Stimulated activated naive B cell treated with anti-CD40 and anti-IgM and Interleukin-4, amounts not matched to agents 10 μg/mL and 1 μg/mL and 100 μg/mL, for 72 hours (primary cell): ENCODE measurements at places on chromosomes 12 and 14.

DNA sequence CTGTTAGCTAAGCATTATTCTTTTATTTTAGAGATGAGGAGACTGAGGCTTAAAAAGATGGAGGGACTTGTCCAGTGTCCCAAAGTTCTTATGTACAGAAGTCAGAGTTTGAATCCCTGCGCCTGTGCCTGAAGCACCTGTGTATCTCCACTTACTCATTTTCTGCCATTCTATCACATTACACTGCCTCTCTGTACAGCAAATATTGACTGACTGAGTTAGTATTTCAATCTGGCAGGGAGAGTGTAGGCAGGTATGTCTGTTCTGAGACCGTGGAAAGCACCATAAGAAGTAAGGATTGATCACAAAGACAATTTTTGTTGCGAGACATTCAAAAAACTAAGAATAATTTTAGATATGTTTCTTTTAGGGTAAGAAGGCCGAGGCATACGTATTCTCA is 162.7 kb downstream of the KITLG start:
- H3K36me3 ChIP-seq, result no peaks in the 10 kb centered on the region
- no peak for DNase-seq
- no peak overlapping the region for H3K27ac ChIP-seq
- H3K4me3 ChIP-seq, result no peak overlapping the region

- no peak overlapping the region for H3K4me3 ChIP-seq
- H3K27ac ChIP-seq, result no peak overlapping the region
- DNase-seq, result no peak
- H3K27me3 ChIP-seq, result no peaks in the 10 kb centered on the region
- no peaks in the 10 kb centered on the region for H3K36me3 ChIP-seq
Measured at GRCh38 chr12:24696800-24697199, 252.1 kb downstream of the BCAT1 start.

GRCh38 chr14:101220921-101221510 is 317.5 kb upstream of the RTL1 start:
- no peak overlapping the region for H3K4me3 ChIP-seq
- H3K4me1 ChIP-seq, result peaks cover 9% of the 10 kb centered on the region
- no peak for DNase-seq
- H3K36me3 ChIP-seq, result no peaks in the 10 kb centered on the region
- H3K27me3 ChIP-seq, result peaks cover 8% of the 10 kb centered on the region

DNA sequence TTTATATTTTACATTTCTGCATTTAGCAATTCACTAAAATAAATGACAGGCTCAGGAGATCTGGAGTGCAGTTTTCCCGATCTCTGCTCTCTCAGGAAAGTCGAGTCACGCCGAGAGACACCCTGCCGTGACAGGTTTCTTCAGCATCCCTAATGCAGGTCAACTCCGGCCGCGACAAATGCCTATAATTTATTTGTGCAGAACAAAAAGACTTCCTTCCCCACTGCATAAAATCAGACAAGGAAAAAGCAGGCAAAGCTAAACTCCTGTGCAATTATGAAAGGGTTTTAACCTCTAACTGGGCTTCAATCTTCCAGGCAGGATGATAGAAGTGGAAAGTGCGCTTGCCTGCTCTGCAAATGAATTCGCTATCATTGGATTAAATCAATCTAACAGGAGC is 28.1 kb downstream of the SPRING1 start:
- no peak overlapping the region for H3K27ac ChIP-seq
- no peak overlapping the region for H3K4me3 ChIP-seq
- peaks cover 20% of the 10 kb centered on the region for H3K4me1 ChIP-seq

- H3K36me3 ChIP-seq, result no peaks in the 10 kb centered on the region
- no peak overlapping the region for H3K4me3 ChIP-seq
Measured at GRCh38 chr12:81866081-81866480, 106.9 kb upstream of the PPFIA2 start.

- H3K36me3 ChIP-seq, result peaks cover 58% of the 10 kb centered on the region
- no peaks in the 10 kb centered on the region for H3K27me3 ChIP-seq
- H3K27ac ChIP-seq, result peak overlapping the region; percentile 76
- H3K4me3 ChIP-seq, result peak overlapping the region; percentile 36
- H3K4me1 ChIP-seq, result peaks cover 78% of the 10 kb centered on the region
- no peak for DNase-seq
Measured at GRCh38 chr12:62292761-62293344, 32.6 kb downstream of the USP15 start.

DNA sequence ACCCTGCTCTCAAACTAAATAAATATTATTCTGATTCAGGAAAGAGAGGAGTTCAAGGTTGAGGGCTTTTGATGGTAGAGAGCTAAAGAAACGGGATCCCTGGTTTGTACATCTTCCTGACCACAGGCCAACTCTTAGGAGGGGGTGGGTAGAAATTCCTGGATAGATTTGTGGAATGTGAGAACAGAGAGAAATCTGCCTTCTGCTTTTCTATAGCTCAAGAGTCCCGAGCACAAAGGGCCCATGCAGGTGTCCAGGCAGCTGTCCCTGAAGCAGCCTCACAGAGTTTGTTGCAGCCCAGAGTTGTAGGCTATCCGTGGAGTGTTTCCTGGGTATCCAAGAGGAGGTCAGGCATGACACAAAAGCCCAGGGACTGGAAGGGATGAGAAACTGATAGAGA is 198.6 kb downstream of the BCAT1 start:
- no peak for DNase-seq
- peaks cover 41% of the 10 kb centered on the region for H3K4me1 ChIP-seq
- H3K36me3 ChIP-seq, result no peaks in the 10 kb centered on the region
- H3K4me3 ChIP-seq, result no peak overlapping the region

GRCh38 chr14:96727073-96727472 is 70.1 kb upstream of the VRK1 start:
- no peak for DNase-seq
- H3K4me1 ChIP-seq, result peaks cover 7% of the 10 kb centered on the region
- H3K4me3 ChIP-seq, result no peak overlapping the region
- H3K27ac ChIP-seq, result no peak overlapping the region
- no peaks in the 10 kb centered on the region for H3K36me3 ChIP-seq
- H3K27me3 ChIP-seq, result peaks cover 12% of the 10 kb centered on the region

GRCh38 chr12:107631715-107632114 is 53.9 kb upstream of the PWP1 start:
- H3K4me1 ChIP-seq, result no peaks in the 10 kb centered on the region
- H3K36me3 ChIP-seq, result no peaks in the 10 kb centered on the region
- H3K27me3 ChIP-seq, result no peaks in the 10 kb centered on the region
- no peak for DNase-seq

- H3K27ac ChIP-seq, result no peak overlapping the region
- no peak overlapping the region for H3K4me3 ChIP-seq
- DNase-seq, result no peak
- H3K27me3 ChIP-seq, result no peaks in the 10 kb centered on the region
Measured at GRCh38 chr12:47844264-47845019, 24.7 kb upstream of the HDAC7 start.

- no peaks in the 10 kb centered on the region for H3K4me1 ChIP-seq
- H3K27ac ChIP-seq, result no peak overlapping the region
- no peaks in the 10 kb centered on the region for H3K36me3 ChIP-seq
Measured at GRCh38 chr12:2633825-2634200, 161.0 kb upstream of the FKBP4 start.

DNA sequence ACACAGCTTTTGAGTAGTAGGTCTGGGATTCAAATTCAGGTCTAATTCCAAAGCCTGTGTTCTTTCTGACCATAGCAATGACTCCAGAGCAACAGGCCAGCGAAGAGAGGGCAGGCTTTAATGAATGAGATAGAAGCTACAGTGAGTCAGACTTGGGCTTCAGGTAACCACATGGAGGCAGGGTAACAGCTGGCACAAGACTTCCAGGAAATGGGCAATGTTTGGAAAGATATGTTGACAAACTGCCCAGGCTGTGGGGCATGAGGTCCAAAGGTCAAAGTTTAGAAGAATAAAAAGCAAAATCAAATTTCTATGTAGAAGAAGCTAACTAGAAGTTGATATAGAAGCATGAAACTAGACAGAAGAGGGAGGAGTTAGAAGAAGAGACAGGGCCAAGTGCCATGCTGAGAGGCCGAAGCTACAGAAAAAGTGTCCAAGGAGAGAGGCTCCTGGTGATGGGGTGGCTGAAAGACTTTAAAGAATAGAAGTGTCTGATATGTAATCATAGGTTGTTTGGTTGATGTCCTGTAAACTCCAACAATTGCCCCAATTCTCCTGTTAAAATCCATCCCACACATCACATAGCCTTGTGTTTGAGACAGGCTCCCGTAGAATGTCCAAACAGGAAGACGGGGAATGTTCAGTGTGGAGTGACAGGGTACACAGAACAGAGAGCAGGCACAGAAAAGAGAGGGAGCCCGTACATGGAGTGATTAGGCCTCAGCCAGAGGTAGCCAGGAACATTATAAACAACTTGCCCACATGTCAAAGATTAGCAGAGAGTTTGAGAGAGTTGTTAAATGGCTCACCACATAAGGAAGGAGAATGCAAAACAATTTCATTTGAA is 384.7 kb downstream of the CCDC91 start:
- no peak overlapping the region for H3K27ac ChIP-seq
- no peak for DNase-seq
- no peaks in the 10 kb centered on the region for H3K27me3 ChIP-seq
- H3K4me3 ChIP-seq, result no peak overlapping the region
- H3K36me3 ChIP-seq, result peaks cover 6% of the 10 kb centered on the region
- no peaks in the 10 kb centered on the region for H3K4me1 ChIP-seq

DNA sequence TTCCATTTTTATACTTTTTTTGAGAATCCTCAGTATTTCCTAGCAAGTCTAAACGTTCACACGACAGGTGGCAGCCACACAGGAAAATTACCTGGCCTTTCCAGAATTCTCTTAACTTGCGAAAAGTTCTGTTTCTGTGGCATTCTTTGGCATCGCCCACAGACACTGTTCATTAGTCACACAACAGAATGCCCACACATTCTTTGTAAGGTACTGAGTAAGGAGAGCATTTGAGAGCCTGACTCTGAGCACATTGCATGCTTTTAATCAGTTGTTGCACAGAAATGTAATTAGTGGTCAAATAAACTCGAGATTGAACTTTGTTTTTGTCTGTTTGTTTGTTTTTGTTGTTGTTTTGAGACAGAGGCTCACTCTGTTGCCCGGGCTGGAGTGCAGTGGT is 52.4 kb downstream of the LMNTD1 start:
- no peaks in the 10 kb centered on the region for H3K36me3 ChIP-seq
- H3K27ac ChIP-seq, result no peak overlapping the region
- peaks cover 5% of the 10 kb centered on the region for H3K27me3 ChIP-seq
- H3K4me3 ChIP-seq, result no peak overlapping the region
- no peak for DNase-seq
- H3K4me1 ChIP-seq, result no peaks in the 10 kb centered on the region

GRCh38 chr12:2644683-2645405 is 149.9 kb upstream of the FKBP4 start:
- no peak overlapping the region for H3K27ac ChIP-seq
- H3K27me3 ChIP-seq, result peaks cover 45% of the 10 kb centered on the region
- no peaks in the 10 kb centered on the region for H3K36me3 ChIP-seq
- DNase-seq, result no peak
- H3K4me3 ChIP-seq, result no peak overlapping the region

- DNase-seq, result no peak
- no peaks in the 10 kb centered on the region for H3K4me1 ChIP-seq
- H3K27me3 ChIP-seq, result peaks cover 5% of the 10 kb centered on the region
- H3K27ac ChIP-seq, result no peak overlapping the region
Measured at GRCh38 chr14:51806026-51807023, 54.1 kb upstream of the GNG2 start.

DNA sequence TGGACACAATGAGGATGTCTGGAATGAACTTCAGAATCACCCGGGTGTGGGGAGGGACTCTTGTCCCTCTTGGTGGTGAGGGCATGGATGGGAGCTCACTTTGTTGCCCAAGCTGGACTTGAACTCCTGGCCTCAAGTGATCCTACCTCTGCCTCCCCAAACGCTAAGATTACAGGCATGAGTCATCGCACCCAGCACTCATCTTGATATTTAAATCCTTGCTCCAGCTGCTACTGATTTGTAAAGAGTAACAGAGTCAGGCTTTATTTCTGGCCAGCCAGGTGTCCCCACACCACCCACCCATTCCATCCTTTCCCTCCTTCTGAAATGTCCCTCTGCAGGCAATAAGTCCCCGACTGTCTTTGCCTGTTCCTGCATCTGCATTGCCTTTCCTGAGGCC is 4.9 kb downstream of the DDX54 start:
- H3K4me3 ChIP-seq, result no peak overlapping the region
- DNase-seq, result no peak
- peak overlapping the region; percentile 47 for H3K27ac ChIP-seq
- peaks cover 58% of the 10 kb centered on the region for H3K36me3 ChIP-seq

- DNase-seq, result no peak
- peaks cover 7% of the 10 kb centered on the region for H3K36me3 ChIP-seq
- H3K4me1 ChIP-seq, result peaks cover 8% of the 10 kb centered on the region
Measured at GRCh38 chr14:105389976-105390848, 8.1 kb upstream of the TEX22 start.

DNA sequence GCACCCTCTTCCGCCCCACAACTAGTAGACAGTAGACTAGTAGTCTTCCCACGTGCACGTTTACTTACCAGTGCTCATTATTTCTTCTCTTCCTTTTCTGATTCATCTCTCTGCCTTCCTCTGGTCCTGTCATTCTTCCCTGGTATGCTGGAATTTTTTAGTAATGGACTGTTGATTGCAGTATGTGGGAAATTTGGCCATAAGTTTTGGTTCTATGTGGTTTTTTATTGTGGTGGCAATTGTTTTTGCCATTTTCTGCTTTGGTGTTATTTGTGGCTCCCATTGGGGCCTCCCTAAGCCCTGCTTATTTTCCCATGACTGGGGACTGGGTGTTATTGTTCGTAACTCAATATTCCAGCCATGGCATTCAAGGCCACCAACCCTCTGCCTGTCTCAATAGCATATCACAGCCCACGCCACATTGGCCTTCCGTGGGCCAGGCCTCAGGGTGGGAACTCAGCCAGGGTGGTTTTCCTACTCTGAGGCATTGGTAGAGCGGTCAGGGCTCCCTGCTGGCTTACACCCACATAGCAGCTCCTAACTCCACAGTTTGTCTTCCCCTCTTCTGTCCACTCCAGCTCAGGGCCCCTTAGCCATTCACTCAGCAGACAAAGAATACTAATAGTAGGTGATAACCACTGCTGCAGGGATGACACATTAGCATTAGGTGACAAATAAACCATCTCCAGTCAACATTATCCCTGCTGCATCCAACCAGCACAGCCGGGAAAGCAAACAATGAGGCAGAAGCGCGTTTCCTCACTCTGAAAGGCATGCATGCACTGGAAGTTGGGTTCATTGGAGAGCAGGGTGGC is 321.5 kb downstream of the CACNA1C start:
- H3K4me3 ChIP-seq, result no peak overlapping the region
- no peak overlapping the region for H3K27ac ChIP-seq
- H3K36me3 ChIP-seq, result no peaks in the 10 kb centered on the region
- peaks cover 11% of the 10 kb centered on the region for H3K4me1 ChIP-seq

GRCh38 chr12:81206429-81206828 is 128.6 kb downstream of the ACSS3 start:
- DNase-seq, result no peak
- no peaks in the 10 kb centered on the region for H3K36me3 ChIP-seq

DNA sequence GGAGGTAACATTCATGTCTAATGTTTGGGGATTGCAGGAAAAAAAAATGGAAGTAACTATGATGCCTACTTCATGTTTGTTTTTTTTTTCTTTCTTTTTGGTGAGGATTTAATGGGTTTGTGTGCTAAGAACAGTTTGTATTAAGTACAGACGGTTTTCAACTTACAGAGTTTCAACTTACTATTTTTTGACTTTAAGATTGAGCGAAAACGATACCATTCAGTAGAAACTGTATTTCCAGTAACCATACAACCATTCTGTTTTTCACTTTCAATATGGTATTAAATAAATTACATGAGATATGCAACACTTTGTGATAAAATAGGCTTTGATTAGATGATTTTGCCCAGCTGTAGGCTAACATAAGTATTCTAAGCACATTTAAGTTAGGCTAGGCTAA is 10.4 kb downstream of the TECPR2 start:
- no peaks in the 10 kb centered on the region for H3K27me3 ChIP-seq
- no peak overlapping the region for H3K27ac ChIP-seq
- no peak overlapping the region for H3K4me3 ChIP-seq
- peaks cover 24% of the 10 kb centered on the region for H3K36me3 ChIP-seq

- no peak for DNase-seq
- H3K27ac ChIP-seq, result no peak overlapping the region
- H3K4me1 ChIP-seq, result no peaks in the 10 kb centered on the region
- H3K4me3 ChIP-seq, result no peak overlapping the region
Measured at GRCh38 chr14:33556382-33557121, 394.3 kb downstream of the EGLN3 start.
